ENCODE measurements at places on chromosomes 4 and X.

DNA sequence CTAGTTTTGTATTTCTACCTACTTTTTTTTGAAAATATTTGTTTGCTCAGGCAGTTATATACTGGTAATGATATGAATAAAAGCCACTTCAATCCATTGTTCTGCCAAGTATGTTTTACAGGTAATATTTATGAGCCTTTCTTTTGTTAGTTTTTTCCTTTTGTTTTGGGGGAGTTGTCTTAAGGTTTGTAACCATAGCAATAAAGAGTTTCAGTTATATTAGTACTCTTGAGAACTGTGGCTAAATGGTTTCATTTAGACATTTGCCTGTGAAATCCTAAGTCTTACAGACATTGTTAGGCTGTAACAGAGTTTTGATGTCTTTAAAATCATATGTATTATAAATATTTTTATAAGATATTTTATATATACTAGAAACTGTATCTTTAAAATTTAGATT, 150.1 kb downstream of the DIPK2B start:
- peak; percentile 3 for DNase-seq

GRCh38 chr4:10115797-10116568, 616 bp downstream of the WDR1 start:
- DNase-seq, result peak; percentile 10

DNA sequence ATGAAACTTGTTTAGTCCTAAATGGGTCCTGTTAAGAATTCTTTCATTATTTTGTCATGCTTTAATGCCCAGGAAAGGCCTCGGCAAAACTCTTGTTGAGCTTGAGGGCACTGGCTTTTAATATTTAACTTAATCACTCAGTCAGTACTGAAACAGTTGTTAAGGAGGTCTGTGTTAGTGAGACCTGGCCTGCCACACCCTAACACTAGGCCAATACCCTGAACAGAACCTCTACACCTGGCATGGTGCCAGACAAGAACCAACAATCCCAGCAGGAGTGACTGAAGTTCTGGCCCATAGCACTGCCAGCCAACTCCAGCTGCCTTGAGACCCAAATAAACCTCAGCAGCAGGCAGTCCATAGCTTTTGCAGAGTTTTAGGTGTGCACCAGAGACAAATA, 85.7 kb upstream of the ITM2A start:
- no peak for DNase-seq

DNA sequence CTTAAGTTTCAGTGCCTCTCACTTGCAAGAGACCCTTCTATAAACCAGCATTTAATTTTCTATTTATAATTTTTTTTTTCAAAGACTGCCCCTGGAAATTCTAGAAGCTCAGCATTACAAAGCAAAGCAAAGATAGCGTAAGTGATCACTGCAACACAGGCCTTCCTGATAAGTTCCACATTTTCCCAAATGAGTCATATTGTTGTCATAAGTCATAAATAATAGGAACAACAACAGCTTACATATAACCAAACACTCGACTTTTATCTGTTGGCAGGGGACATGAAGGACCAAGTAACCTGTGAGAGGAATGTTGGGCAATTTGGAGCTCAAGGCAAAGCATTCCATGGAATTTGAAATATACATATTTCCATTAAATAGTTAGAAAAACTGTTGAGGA, 815.5 kb downstream of the DMD start:
- no peak for DNase-seq

DNA sequence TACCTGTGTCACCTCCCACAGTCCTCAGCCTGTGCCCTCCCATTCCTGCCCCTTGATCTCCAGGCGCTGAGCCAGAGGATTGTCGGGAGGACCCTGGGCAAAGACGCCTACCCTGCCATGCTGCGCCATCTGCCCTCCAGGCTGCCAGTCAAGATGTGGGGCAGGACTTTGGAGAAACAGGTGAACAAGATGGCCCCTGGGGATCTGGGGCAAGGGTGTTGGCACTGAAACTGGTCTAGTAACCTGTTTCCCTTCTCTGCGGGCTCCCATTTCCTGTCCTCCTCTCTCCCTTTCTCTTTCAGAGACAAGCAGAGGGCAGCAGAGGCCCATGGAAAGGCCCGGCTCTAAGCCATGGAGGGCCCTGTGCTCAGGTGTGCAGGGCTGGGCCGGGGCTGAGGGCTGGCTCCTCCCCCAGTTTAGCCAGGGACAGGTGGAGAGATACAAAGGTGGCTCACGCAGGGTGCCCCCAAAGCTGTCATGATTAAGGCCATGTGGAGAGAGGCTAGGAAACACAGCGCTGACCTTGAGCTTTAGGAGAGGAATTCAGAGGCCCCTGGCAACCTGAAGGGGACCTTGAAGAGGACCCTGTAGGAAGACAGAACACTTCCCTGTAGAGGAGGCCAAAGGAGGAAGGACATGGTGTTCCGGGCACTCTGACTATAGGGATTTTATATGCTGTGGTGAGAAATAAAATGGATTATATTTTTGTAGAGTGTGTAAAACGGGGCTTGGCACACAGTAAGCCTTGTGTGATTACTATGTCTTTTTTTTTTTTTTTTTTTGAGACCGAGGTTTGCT, at the start of gene GLOD5:
Gene GLOD5, plus strand, starts transcription at position 74 of the 798 bp plus-strand sequence. Its CDS starts 44 bp downstream, at position 118.
- DNase-seq, result peak; percentile 51

GRCh38 chr4:71211748-71212147, 127.1 kb upstream of the SLC4A4 start:
- no peak for DNase-seq

GRCh38 chr4:2619459-2619858, 83.0 kb downstream of the FAM193A start:
- DNase-seq, result no peak

DNA sequence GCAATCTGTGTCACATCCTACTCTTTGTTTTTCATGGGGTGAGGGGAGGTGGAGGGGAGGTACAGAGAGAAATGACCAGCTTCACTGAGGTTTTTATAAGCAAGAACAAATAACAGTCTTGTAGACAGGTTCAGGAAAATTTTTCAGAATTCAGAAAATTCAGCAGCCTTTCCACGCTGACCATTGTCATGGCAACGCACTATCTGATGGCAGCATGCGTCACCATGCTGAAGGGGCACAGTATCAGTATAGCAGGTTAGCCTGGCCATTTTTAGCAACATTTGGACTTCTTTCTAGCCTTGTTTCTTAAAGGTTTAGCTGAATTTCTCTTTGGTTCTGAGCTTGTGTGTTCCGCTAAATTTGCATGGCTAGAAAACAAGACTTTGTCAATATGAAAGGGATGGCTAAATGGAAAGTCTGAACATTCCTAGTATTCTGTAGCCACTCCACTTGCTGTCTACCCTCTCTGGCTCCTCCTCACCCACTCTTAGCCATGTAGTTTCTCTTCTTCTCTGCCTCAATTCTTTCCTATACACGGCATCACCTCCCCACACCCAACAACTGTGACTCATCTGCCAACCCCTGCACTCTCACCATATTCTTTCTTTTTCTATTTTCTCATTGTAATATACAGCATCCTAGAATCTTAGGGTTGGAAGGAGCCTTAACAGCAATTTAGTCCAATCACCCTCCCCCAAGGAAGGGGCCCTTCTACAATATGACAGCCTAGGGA, 42.7 kb upstream of the CITED1 start:
- no peak for DNase-seq

- no peak for DNase-seq
Observed at GRCh38 chr4:159227378-159227777, 124.5 kb downstream of the RAPGEF2 start.

DNA sequence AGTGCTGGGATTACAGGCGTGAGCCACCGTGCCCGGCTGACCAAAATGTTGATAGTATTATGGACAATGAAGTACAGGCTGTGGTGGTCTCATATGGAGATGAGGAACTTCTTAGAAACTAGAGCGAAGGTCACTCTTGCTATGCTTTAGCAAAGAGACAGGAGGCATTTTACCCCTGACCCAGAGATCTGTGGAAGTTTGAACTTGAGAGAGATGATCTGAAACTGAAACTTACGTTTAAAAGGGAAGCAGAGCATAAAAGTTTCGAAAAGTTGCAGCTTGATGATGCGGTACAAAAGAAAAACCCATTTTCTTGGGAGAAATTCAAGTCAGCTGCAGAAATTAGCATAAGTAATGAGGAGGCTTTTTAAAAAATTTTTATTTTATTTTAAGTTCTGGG, 8.5 kb upstream of the CTAG2 start:
- no peak for DNase-seq

DNA sequence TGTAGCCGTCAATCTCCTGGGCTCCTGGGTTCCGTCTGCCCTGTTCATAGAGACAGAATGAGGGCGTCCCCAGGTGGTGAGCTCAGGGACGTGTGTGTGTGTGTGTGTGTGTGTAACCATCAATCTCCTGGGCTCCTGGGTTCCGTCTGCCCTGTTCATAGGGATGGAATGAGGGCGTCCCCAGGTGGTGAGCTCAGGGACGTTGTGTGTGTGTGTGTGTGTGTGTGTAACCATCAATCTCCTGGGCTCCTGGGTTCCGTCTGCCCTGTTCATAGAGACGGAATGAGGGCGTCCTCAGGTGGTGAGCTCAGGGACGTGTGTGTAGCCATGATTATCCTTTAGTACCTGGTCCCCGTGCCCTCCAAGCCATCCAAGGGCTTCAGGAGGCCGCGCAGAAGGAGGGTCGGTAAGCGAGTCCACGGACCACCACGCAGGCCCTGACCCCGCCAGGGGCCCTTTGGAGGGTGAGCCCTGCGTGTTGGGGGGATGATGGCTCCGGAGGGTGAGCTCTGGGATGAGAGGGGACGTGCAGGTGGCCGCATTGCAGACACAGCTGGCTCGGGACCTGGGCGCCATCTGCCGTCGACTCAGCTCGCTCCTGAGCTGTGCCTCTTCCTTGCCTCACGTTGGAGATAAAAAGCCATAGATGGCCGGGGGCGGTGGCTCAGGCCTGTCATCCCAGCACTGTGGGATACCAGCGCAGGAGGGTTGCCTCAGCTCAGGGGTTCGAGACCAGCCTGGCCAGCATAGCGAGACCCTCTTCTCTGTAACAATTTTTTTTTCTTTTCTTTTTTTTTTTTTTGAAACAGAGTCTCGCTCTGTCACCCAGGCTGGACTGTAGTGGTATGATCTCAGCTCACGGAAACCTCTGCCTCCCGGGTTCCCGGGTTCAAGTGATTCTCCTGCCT, 5.4 kb upstream of the GTPBP6 start:
- no peak for DNase-seq

DNA sequence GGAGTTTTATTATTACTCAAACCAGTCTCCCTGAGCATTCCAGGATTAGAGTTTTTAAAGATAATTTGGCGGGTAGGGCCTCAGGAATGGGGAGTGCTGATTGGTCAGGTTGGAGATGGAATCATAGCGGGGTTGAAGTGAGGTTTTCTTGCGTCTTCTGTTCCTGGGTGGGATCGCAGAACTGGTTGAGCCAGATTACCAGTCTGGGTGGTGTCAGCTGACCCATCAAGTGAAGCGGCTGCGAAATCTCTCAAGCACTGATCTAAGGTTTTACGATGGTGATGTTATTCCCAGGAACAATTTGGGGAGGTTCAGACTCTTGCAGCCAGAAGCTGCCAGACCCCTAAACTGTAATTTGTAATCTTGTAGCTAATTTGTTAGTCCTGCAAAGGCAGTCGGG, 25.1 kb upstream of the SETD7 start:
- DNase-seq, result no peak

- DNase-seq, result no peak
Observed at GRCh38 chrX:1215123-1215823, 2.8 kb upstream of the CRLF2 start.

Data from DMS79 treated with DMSO at 0.1 percent for 48 hours (cell line).